Activated CD4-positive, alpha-beta T cell treated with anti-CD3 and anti-CD28 coated beads for 4 hours (primary cell): ENCODE measurements at places on chromosomes 12 and 14.

- DNase-seq, result peak; percentile 22
Observed at GRCh38 chr14:75141967-75142366, 15.1 kb upstream of the NEK9 start.

DNA sequence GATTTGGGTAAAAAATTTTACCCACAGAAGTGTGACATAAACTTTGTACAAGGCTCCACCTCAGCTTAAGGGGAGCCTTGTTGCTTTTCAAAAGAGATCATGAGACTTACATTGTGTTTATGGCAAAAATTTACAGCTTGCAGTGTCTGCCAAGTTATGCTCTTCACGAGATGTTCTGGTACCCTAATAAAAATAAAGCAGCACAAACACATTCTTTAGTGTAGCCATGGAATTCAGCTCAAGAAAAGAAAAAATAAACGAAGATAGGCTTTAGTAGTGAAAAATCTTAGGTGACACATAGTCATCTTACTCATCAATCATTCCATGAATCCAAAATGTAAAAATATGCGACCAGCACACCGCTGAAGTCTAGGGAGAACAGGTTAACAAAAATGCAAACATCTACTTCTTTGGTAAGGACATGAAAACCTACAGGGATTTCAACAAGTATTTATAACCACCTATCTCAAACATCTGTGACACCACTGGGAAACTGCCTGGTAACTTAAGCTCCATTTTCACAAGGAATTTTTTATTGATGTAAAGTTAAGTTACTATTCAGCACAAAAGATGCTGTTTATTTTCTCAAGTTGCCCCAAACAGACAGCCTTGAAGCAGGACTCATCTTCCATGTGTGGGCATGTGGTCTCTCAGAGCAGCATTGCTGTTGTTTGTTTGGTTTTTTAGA lies 32.9 kb downstream of the DMAC2L start:
- DNase-seq, result no peak

DNA sequence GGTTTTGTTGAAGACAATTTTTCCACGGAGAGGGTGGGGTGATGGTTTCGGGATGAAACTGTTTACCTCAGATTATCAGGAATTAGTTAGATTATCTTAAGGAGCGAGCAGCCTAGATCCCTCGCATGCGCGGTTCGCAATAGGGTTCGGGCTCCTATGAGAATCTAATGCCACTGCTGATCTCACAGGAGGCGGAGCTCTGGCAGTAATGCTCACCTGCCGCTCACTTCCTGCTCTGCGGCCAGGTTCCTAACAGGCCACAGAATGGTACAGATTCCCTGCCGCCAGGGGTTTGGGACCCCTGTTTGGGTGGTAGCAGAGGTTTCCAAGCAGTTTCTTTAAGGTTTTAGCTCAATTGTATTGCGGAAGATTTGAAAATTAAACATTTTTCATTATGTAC lies 439.8 kb upstream of the OR4E1 start:
- DNase-seq, result no peak

GRCh38 chr12:116592731-116593130 lies 33.5 kb downstream of the MAP1LC3B2 start:
- no peak for DNase-seq

DNA sequence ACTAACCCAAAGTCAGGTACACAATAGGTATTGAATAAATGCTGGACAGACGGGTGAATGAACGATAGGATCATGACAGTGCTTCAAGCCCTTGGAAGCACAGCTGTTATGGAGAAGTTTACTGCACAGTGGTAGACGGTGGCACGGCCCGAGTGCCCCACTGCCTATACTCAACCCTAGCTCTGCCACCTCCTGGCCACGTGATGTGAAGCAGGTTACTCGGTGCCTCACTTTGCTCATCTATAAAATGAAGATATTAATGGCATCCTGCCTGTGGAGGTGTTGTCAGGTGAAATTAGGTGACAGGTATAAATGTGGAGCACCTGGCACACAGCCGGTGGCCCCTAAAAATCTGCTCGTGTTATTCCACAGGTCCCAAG lies 5.8 kb downstream of the ASB2 start:
- DNase-seq, result peak; percentile 75
